ENCODE measurements at places on chromosomes 7 and 10.
A peak's percentile ranks its signal among the peaks of the same experiment; 100 is the strongest.

DNA sequence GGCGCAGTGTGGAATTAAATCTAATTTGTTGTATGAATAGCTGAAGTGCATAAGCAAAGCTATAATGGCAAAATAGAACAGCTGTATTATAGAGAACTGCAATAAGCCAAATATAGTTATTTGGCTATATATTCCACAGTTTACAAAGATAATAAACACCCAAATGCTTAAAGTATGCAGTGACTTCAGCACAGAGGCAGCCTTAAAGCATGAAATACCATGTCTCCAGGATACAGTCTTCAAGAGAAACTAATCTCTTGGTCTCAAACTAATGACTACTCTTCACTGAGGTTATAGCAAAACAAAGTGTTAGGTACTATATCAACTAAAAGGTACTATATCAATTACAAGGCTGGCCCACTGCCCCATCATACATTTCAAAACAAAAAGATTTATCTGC is 48.0 kb downstream of the NT5C2 start:
- DNase-seq: no peak

DNA sequence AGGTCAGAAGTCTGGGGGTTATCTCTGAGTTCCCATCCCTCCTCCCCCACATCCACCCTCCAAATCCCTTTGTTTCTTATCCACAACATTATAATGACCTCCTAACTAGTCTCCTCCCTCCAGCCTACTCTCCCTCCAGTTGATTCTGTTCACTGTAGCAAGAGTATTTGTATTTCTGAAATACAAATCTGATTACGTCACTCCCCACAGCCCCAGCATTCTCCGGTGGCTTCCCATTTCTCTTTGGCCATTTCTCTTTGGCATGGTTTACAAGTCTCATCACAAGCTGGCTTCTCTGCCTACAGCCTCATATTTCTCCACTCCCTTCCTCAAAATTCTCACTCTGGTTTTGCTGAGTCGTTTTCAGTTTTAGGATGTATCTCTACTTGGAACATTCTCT is 24.6 kb upstream of the MRPS33 start:
- DNase-seq: peak; percentile 36

GRCh38 chr7:56003749-56004148 is 39.4 kb downstream of the NIPSNAP2 start:
- DNase-seq: no peak

GRCh38 chr10:126157189-126157588 is 231.1 kb downstream of the ADAM12 start:
- DNase-seq: no peak

- no peak for DNase-seq
Measured at GRCh38 chr7:42219447-42219846, 17.6 kb downstream of the GLI3 start.

DNA sequence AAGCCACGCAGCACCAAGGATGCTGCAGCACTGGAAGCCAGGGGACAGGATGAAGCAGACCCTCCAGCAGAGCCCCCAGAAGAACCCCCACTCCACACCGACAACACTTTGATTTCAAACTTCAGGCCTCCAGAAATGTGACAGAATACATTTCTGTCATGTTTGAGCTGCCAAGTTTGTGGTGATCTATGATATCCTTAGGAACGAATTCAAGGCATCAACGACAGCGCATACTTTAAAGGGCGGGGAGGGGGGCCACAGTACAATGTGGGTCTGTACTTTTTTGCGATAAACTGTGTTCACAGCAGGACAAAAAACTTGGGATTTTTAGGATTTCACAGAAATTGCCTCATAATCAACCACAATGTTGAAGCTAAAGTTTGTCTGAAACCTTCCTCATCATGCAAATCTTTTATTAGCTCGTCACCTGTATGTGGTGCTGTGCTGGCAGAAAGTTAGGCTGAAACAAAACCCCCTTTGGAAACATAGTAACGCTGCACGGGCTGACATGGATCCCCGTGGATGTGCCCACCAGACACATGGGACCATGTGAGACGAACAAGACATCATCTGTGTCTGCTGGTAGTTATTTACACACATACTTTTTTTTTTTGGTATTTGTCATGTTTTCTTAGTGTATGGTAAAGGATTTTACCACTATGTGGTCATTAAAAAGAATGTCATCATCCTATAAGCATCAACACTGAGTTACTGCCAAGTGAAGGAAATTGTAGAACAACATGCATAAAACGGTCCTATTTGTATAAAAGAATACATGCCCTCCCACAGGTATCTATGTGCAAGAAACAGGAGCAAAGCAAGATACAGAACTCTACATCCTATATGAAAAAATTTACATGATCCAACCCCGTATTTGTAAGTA is 113.3 kb upstream of the AFAP1L2 start:
- DNase-seq: no peak

DNA sequence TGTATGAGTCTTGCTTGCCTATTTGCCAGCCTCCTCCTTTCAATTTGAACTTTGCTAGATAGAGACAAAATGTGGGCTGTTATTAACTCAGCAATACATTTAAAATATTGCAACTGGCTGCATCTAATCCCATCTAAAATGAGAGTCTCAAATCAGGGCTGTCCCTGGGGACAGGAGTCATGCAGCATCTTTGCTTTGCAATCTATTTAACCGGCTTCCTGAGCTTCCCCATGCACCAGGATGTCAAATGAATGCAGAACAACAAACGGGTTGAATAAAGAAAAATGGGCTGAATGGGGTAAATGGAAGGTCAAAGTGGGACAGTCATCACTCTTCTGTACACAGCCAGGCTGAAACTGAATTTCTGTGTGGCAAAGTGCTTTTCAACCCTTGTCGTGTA is 89.2 kb downstream of the AOAH start:
- DNase-seq: no peak
